Lung (tissue), 17 donors: ENCODE measurements at places on chromosomes 3 and 15.

DNA sequence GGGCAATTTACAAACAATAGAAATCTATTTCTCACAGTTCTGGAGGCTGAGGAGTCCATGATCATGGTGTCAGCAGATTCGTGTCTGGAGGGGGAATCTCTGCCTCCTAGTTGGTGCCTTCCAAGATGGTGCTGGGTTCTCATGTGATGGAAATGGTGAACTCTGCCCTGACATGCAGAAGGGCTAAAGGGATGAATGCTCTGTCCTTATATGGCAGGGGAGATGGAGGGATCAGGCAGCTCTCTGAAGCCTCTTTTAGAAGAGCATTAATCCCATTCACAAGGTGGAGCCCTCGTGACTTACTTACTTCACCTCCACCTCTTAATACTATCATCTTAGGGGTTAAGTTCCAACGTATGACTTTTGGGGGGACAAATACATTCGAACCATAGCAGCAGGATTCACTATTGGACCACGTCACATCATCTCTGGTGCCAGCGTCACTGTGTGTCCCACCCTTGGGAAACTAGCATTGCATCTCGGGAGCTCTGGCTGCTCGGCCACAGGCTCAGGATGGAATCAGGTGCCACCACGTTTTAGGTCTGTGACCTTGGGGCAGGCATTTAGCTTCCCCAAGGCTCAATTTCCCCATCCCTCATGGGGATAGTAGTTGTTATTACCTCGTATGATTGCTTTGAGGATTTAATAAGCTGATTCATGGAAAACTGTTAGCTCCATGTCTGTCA lies 53.0 kb downstream of the SV2B start:
- no peak overlapping the region for H3K4me3 ChIP-seq
- H3K27me3 ChIP-seq, result peaks cover 4% of the 10 kb centered on the region
- no peak for DNase-seq
- H3K36me3 ChIP-seq, result no peaks in the 10 kb centered on the region
- H3K27ac ChIP-seq, result no peak overlapping the region

DNA sequence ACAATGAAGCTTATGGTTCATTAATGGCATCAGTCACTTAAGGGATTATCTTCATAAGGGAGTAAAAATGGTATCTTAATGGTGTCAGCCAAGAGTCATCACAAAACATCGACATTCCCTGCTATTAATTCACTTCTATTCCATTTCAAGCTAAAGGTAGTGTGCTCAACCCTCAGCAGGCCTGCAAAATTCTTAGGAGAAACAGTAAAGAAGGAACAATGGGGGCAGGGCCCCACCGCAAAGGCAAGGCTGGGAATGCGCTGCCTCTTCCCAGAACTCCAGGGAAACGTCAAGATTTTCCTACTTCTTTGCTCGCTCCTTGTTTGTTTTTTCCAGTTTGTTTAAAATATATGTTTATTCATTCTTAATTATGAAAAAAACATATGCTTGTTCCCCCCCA lies 187.3 kb upstream of the TSC22D2 start:
- H3K36me3 ChIP-seq, result no peaks in the 10 kb centered on the region
- H3K4me1 ChIP-seq, result peaks cover 3% of the 10 kb centered on the region
- H3K27me3 ChIP-seq, result no peaks in the 10 kb centered on the region
- peak; percentile 49 for DNase-seq
- H3K27ac ChIP-seq, result no peak overlapping the region
- H3K4me3 ChIP-seq, result no peak overlapping the region

- peak; percentile 75 for DNase-seq
- peak overlapping the region; percentile 75 for H3K4me3 ChIP-seq
- H3K27me3 ChIP-seq, result no peaks in the 10 kb centered on the region
- H3K27ac ChIP-seq, result peak overlapping the region; percentile 90
These were observed 1.0 kb downstream of the UBE2E1 start for GRCh38 chr3:23806534-23807423.

DNA sequence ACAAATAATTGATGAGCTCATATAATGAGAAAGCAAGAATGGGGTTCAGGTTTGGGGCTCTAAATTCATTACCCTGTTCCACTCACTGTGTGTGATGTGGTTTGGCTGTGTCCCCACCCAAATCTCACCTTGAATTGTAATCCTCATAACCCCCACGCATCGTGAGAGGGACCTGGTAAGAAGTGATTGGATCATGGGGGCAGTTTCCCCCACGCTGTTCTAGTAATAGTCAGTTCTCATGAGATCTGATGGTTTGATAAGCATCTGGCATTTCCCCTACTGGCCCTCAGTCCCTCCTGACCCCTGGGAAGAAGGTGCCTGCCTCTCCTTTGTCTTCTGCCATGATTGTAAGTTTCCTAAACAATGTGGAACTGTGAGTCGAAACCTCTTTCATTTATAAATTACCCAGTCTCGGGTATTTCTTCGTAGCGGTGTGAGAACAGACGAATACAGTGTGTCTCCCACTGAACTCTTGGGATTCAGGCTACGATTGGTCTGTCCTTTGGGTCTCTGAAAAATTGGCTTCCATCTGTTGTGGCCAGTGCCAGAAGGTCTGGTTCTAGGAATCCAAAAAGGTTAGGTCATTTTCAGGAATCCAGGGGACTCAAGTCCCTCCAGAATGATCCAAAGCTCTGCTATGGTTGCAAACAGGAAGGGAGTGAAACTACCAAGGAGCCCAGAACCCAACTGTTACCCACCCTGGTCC lies 87.7 kb downstream of the XXYLT1 start:
- H3K4me1 ChIP-seq, result peaks cover 6% of the 10 kb centered on the region
- no peak overlapping the region for H3K27ac ChIP-seq
- H3K36me3 ChIP-seq, result no peaks in the 10 kb centered on the region
- H3K4me3 ChIP-seq, result no peak overlapping the region
- no peaks in the 10 kb centered on the region for H3K27me3 ChIP-seq
- DNase-seq, result no peak

DNA sequence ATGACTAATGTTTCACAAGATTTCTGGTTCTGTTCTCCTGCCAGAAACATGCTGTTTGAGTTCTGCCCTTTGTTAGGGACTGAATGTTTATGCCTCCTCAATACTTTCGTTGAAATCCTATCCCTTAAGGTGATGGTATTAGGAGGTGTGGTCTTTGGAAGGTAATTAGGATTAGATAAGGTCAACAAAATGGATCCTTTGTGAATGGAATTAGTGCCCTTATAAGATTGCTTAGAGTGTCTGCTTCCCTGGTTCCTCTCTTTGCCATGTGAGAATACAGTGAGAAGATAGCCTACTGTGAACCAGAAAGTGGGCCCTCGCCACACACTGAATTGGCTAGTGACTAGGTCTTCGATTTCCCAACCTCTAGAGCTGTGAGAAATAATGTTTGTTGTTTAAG lies 621.4 kb upstream of the ALCAM start:
- no peaks in the 10 kb centered on the region for H3K27me3 ChIP-seq
- H3K36me3 ChIP-seq, result no peaks in the 10 kb centered on the region
- H3K4me3 ChIP-seq, result no peak overlapping the region
- H3K27ac ChIP-seq, result no peak overlapping the region

DNA sequence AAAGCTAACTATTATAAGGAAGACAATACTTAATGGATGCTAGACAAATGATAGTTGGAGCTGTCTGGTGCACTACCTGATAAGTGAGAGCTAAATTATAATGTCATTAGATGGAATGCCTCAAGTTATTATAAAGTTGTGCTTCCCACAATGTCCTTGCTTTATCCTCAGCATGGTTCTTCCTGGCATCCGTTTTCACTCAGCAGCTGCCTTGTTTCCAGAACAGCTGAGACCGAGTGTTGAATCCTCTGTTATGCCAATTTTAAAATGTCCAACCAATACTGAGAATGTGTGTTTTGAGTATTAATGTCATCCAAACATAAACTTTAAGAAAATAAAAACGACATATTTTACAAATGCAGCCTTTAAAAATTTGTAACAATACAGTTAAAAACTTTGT lies 286.7 kb upstream of the SOX2 start:
- no peak overlapping the region for H3K27ac ChIP-seq
- H3K36me3 ChIP-seq, result no peaks in the 10 kb centered on the region
- no peak overlapping the region for H3K4me3 ChIP-seq
- peak; percentile 90 for DNase-seq

DNA sequence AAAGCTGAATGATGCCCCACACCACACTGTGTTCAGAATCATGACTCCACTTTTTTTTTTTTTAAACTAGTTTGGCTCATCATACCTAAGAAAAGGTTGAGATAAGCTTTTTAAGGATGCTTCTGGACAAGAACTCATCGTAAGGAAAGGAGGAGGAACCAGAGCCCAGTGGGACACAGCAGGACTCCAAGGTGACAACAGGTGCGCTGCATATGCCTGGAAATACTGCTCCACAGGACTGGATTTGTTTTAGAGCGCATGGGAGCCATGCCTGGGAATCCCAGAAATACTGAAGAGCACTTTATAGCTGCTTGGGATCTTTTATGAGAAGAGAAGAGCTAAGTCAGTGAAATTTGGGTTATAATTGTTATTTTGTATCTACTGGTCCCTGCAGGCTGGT lies 93.4 kb downstream of the NEDD4 start:
- H3K4me1 ChIP-seq, result no peaks in the 10 kb centered on the region
- H3K4me3 ChIP-seq, result no peak overlapping the region
- no peak overlapping the region for H3K27ac ChIP-seq

GRCh38 chr3:119662604-119663373 lies 2.4 kb upstream of the POPDC2 start:
- no peak overlapping the region for H3K27ac ChIP-seq
- H3K27me3 ChIP-seq, result no peaks in the 10 kb centered on the region

- H3K36me3 ChIP-seq, result no peaks in the 10 kb centered on the region
- H3K4me3 ChIP-seq, result no peak overlapping the region
- H3K27me3 ChIP-seq, result no peaks in the 10 kb centered on the region
- no peak overlapping the region for H3K27ac ChIP-seq
These were observed 663.7 kb downstream of the AGBL1 start for GRCh38 chr15:86743283-86743903.

- DNase-seq, result no peak
- no peak overlapping the region for H3K4me3 ChIP-seq
- H3K4me1 ChIP-seq, result no peaks in the 10 kb centered on the region
- no peak overlapping the region for H3K27ac ChIP-seq
These were observed 1007.2 kb upstream of the ALCAM start for GRCh38 chr3:104359546-104359945.

DNA sequence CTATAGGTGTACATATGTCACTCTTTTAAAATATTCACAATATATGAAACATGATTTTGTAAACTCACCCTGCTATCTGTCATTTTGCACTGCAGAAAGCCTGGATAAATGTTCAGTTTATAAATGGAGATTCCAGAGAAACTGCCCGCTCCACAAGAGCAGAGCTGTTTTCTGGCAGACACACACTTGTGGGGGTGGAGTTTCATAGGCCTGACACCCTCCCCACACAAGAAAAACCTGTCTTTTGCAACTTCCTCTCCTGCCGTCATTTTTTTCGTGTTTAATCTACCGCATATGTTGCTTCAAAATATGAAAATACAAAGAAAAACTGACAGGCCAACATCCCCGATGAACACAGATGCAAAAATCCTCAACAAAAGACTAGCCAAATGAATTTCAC lies 479.0 kb downstream of the GABRG3 start:
- H3K27ac ChIP-seq, result no peak overlapping the region
- no peaks in the 10 kb centered on the region for H3K4me1 ChIP-seq
- H3K4me3 ChIP-seq, result no peak overlapping the region
- H3K27me3 ChIP-seq, result no peaks in the 10 kb centered on the region

DNA sequence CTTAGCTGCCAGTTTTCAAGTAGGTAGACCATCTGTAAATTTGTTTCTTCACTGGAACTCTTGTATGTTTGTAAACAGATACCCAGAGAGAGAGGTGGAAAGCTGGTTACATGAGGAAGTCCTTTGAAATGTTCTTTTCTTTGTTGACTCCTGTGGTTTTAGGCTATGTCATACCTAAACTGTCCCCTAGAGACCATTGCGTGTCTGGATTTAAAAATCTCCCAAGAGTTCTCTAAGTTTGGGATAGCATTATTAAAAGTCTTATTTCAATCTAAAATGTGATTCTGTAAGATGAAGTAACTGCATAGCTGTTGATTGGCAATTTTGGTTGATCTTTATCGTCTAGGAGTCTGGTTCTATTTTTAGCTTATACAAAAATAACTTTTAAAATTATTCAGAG lies 127.2 kb downstream of the GHSR start:
- H3K27ac ChIP-seq, result no peak overlapping the region
- DNase-seq, result no peak
- peaks cover 6% of the 10 kb centered on the region for H3K4me1 ChIP-seq
- H3K36me3 ChIP-seq, result peaks cover 23% of the 10 kb centered on the region
- no peaks in the 10 kb centered on the region for H3K27me3 ChIP-seq

DNA sequence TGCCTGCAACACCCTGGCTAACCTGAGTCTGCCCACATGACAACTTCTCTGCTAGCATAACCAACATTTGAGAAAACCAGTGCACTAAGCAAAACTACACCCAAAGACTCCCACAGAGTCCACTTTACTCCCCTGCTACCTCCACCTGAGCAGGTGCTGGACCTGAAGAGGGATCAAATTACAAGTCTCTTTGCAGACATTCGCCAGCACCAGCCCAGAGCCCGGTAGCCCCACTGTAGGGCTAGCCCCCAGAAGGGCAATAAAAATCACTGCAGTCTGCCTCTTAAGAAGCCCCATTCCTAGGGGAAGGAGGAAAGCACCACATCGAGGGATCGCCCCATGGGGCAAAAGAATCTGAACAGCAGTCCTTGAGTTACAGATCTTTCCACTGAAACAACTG lies 472.2 kb downstream of the GRM7 start:
- DNase-seq, result no peak
- no peak overlapping the region for H3K27ac ChIP-seq
- no peaks in the 10 kb centered on the region for H3K36me3 ChIP-seq
- H3K27me3 ChIP-seq, result no peaks in the 10 kb centered on the region

- no peak overlapping the region for H3K27ac ChIP-seq
- H3K36me3 ChIP-seq, result no peaks in the 10 kb centered on the region
- no peaks in the 10 kb centered on the region for H3K27me3 ChIP-seq
- H3K4me1 ChIP-seq, result no peaks in the 10 kb centered on the region
These were observed 843.6 kb upstream of the ALCAM start for GRCh38 chr3:104523136-104523535.

DNA sequence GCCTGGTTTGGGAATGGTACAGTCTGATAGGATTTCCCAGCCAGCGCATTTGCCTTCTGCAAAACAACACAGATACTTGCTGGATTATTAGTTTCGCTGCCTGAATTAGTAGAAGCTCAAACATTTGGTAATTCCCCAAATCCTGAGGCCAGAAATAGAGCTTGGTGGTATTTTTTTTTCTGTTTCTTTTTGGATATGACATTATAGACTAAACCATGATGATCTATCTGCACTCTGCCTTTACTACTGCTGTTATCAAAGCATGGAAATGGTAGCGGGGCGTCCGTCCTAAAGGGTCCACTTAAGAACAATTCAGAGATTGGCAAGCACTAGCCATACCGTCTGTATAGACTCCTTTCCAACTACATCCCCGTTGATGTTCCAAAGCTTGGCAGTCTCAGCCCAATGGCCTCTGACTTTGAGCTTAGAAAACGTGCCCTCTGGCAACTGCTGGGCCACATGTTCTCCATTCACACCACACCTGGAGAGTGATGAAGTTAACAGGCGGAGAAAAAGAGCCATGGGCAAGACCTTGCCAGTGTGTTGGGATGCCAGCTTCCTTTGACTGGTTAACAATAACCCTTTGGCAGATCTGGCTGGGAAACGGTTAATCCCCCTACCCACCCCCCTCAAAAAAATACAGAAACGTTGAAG lies 241.0 kb upstream of the NR2F2 start:
- no peak for DNase-seq
- H3K36me3 ChIP-seq, result no peaks in the 10 kb centered on the region
- H3K27ac ChIP-seq, result no peak overlapping the region
- no peak overlapping the region for H3K4me3 ChIP-seq
